B cell (primary cell): ENCODE measurements at places on chromosomes 5 and 9.

DNA sequence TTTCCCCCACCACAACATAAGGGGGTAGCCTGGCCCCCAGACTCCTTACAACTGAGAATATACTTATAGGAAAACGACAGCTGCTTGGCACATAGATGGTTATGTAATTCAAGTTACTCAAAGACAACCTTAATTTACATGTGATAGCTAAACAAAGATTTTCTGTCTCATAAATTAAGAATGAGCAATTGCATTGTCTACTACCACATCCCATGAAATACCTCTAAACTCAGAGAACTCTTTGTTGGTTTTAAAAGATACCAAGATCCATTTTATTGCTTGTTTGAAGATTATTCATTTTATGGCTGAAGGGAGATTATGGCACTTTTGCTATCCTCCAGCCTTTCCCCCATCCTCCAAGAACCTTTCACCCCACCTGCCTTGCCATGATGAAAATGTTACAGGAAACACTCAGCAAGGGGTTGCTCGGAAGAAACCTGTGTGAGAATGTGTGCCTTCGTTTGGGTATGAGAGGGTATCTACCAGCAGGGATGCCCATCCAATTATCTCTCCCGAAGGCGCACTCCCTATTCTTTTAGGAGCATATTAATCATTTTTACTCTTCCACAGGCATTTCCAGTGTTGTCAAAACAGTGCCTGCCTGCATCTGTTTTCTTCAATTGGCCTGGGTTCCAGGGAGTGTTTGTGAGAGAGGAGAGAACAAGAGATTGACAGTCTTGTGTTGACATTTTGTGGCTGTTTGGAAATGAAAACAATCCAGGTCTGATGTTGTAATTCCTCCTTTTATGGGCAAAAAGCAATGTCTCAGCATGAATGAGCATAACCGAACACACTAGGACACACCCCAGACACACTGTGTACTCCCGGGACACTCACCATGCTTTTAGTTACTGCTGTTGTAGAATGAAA lies 208.0 kb upstream of the ANKRD55 start:
- no peak for DNase-seq

DNA sequence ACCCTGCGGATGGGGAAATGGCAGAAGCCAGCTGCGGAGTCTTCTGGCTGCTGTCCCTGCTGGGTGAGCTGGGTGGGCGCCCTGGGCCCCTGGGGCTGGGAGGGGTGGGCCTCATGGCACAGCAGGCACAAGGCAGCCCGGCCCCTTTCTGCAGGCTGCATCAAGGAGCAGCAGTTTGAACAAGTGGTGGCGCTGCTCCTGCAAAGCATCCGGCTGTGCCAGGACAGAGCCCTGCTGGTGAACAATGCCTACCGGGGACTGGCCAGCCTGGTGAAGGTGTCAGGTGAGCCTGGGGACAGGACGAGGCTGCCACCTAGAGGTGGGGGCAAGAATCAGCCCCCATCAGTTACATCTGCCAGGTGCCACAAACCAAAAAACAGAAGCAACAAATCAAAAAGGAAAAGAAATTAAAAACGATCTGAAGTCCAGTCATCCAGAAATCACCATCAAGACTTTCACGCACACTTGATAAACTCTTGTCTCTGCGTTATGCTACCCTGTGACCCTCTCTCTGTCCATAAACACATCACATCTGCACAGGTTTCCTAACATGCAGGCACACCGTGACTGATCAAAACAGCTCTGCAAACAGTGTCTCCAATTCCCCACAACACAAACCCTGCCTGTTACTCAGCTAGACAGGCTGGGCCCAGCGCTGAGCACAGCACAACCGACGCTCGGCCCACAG lies 13.9 kb downstream of the REXO4 start:
- DNase-seq: peak; percentile 59

DNA sequence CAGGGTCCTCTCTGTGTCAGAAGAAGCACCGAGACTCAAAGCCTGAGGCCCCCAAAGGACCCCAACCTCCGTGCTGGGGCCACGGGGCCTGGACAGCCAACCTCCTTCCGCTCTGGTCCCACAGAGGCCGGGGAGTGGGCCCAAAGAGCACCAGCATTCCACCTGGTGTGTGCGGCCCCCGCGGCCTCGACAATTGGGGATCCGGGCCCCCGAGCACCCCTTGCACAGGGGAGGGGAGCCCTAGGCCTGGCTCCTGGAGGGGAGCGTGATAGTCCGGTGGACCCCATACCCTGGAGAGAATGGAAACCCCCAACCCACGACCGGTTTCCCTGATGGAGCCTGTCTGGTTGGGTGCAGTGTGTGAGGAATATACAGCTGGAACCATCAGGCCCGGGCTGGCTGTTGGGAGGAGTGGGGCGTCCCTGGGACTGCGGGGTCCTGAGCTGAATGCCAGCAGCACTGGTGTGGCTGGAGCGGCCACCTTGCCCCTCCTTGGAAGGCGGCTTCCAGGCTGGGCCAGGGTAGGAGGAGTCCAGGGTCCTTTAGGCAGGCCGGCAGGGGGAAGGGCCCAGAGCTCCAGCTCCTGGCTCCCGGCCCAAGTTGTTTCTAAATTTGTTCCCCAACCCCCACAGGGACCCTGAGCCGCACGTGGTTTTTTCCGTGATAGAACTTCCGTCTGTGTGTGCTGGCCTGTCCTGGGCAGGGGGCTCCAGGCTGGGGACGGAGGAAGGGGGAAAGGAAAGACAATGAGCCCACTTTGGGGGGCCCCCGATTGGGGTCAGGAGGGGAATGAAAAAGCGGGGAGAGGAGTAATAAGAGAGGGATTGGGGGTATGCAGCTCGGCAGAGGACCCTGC lies 825 bp upstream of the TOR4A start:
- peak; percentile 8 for DNase-seq

DNA sequence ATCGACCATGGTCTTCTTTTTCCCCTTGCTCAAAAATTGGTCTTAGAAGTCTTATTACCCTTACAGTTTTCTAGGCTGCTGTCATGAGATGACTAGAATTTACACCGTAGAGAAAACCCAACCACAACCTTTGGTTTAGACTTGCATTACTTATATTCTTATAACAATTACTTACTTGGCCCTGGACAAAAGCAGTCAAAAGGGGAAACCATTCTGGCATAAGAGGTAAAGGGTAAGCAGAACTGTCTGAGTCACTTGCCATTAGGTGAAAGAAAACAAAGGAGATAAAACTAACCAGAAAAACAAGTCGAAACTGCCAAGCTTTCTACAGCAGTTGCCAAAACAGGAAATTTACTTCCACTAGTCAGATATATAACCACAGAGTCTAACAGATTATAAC lies 17.9 kb downstream of the TMEM245 start:
- no peak for DNase-seq

GRCh38 chr9:114319147-114319546 lies 3.8 kb upstream of the ORM1 start:
- no peak for DNase-seq

DNA sequence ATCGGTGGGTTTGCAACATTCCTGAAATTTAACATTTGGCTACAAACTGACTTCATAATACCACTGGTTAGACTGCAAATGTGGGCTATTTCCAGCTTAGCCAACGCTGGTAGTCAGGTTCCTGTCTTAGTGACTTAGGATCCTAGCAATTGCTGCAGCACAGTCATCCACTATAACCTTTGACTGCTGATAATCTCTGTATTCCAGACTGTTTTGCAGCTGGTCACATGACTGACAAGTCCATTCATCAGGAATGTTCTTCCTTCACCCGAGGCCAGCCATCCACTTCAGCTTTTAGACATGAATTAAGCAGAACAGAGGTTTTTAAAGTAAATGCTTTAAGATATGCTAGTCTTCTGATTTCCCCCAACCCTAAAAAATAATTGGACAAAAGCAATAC lies 425.9 kb upstream of the MPDZ start:
- DNase-seq: no peak

GRCh38 chr5:58066076-58066475 lies 393.8 kb downstream of the PLK2 start:
- no peak for DNase-seq

GRCh38 chr5:149793256-149793550 lies 63.1 kb downstream of the PPARGC1B start:
- DNase-seq: no peak

DNA sequence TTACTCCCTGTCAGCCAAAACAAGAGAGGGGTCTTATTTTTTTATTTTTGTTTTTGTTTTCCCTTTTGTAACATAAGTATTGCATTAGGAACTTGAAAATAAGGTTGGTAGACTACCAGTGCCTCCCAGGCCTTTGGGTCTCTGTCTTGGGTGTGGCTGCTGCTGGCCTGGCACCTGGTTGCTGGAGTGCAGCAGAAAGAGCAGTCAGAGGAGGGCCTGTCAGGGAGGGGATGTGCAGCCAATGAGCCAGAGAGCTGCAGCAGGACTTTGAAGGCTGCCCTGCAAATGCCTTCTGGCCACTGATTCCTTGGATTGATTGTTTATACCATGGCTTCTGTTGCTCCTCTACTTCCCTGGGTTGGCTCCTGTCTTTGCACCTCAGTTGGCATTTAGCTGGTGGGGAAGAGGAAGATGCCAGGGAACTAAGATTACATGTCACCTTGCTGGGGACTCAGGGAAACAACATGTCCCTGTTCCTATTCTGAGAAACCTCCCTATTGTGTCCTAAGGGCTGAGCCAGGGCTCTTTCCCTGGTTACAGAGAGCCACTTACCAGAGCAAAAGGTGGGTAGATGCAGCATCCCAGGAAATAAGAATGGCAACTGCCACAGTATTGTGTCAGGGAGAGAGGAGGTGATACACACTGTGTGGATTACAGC lies 66.6 kb downstream of the ANGPTL2 start:
- no peak for DNase-seq

- no peak for DNase-seq
Measured at GRCh38 chr5:13536933-13537332, 407.6 kb downstream of the DNAH5 start.

GRCh38 chr9:89060790-89061189 lies 69.5 kb downstream of the S1PR3 start:
- no peak for DNase-seq

DNA sequence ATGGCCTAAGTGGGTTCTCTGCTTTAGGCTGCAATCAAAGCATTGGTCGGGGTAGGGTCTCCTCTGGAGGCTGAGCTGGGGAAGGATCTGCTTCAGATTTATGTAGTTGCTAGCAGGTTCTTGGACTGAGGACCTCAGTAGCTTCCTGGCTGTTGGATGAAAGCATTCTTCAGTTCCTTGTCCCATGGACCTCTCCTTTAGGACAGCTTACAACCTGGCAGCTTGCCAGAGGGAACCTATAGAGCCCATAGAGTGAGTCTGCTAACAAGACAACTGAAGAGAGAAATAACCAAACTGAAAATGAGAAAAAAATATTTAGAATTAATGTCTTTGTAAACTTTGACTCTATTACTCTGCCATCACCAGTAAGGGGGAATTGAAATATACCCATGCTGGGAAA lies 12.4 kb downstream of the MRPS30 start:
- DNase-seq: no peak

DNA sequence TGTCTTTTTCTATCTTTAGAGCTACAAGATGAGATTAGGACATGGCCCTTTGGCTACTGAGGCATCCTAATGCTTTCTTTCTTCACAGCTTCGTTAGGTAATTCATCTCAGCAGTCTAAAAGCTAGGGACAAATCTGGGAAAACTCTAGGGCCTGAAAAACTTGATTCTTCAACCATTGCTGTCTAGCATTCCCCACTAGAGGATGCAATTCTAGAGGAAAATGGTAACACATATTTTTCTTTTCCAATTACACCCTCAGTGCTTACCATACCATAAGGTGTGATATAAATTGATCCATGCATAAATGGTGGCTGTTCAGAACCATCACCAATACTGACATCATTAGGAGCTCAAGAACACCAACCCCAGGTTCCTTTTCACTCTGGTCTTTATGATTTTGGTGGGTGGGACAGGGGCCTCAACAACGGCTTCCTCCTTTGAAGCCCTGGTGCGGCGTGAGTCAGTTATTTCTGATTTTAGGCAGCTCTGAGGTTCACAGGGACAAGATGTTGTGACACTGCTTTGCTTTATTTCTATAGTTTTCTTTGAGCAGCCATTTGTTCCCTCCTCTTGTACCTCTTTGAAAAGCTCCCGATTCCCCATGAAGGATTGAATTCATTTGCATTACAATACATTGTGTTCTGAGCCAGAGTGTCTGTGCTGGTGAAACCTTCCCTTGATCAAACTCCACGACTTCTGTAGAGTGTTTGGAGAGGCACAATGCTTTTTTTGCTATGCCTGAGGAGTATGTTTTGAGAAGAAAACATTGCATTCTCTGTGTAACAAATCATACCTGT lies 526.0 kb upstream of the TRPC7 start:
- no peak for DNase-seq

DNA sequence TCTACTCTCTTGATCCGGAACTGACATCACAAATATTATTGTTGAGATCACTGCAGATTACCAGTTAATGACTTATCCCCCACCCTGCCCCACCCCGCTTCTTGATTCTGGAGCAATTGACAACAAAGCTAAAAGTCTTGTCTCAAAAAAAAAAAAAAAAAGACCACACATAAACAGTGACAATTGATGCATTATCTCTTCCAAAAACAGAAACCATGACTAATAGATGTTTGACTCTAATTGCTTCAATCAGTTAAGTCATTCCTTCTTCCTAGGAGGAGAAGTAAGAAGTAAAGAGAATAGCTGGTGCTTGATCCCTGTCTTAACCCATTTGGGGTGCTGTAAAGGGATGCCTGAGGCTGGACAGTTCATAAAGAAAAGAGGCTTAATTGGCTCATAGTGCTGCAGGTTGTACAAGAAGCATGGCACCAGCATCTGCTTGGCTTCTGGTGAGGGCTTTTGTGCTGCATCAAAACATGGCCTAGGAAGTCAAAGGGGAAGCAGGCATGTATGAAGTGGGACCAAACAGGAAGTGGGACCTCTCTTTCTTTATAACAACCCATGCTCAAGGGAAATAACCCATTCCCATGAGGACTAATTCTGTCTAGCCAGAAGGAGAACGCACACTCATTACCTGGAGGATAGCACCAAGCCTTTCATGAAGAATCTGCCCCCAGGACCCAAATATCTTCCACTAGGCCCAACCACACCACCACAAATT lies 158.7 kb downstream of the TMEM167A start:
- no peak for DNase-seq
